ENCODE measurements at places on chromosomes 4 and X.

DNA sequence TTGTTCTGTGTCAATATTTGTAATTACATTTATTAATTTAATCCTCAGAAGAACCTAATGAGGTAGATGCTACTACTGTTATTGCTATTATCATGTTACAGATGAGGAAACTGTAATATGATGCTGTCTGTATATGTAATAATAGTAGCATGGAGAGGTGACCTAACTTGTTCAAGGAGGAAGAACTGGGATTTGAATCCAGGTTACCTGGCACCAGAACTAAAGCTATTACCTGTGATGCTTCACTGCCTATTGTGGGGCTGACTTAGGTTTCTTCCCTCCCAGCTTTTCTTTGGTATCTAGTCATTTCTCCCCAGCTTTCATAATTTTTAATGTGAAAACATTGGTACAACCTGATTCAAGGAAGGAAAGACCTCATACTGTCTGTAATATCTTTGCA, 43.6 kb downstream of the RAPGEF2 start:
- no peak for DNase-seq

DNA sequence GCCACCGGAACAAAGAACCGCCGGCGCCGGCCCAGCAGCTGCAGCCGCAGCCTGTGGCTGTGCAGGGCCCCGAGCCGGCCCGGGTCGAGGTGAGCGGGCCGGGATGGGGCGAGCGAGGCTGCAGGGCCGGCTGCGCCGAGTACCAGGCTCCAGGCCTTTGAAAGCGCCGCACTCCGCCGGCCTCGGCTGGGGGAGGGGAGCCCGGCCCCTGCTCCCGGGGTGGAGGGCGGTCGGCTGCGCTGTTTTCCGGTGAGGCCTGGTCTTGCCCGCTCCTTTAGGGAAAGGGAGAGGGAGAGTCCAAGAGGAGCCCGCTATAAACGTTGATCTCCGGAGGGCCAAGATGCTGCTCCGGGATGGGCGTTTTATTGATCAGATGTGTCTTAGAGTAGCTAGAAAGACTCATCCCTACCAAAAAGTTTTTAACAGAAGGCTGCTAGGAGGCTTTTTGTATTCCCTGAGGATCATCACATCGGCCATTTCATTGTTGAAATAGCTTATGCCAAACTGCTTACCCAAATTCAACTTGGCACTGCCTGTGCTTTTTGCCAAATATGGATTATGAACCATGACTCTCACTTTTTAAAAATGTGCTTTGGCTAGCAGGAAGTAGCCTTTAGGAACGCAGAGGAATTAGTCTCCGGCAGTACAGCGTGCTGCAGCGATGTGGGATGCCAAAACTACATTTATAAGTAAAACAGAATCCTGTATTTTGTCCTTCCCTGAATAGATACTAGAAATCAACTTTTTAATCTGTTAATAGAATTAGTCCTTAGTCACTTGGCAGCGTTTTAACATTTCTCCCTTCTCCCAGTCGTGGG, 760 bp downstream of the TMEM165 start:
- peak; percentile 81 for DNase-seq

- DNase-seq = no peak
Observed at GRCh38 chrX:86711531-86712180, 563.4 kb downstream of the DACH2 start.

GRCh38 chr4:88567591-88567990, 24.7 kb upstream of the HERC3 start:
- peak; percentile 4 for DNase-seq

GRCh38 chrX:7218321-7219152, 70.6 kb upstream of the PUDP start:
- no peak for DNase-seq
